ENCODE measurements at places on chromosomes 2 and 18.

- peak; percentile 66 for DNase-seq
These were observed 181.7 kb downstream of the ANAPC1 start for GRCh38 chr2:111702119-111702803.

DNA sequence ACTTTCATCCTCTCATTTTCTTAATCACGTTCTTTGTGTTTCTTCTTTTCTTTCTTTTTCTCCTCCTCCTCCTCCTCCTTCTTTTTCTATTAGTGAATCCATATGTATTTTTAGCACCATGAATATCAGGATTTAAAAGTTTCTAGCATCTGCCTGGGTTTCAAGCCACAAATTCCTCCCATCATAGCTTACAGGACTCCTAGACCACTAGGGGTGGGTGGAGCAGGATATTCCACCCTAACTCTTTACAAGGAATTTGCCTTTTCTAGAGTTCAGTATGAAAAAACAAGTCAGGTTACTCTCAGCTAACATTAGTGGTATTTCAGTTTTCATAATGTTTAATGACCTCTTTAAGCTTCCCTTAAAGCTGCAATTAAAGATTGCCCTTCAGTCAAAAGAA, 19.1 kb upstream of the LRRTM1 start:
- DNase-seq = no peak

GRCh38 chr18:52341608-52342381, 1.8 kb downstream of the DCC start:
- no peak for DNase-seq

GRCh38 chr2:241234066-241234790, 45.8 kb downstream of the ANO7 start:
- no peak for DNase-seq

- no peak for DNase-seq
These were observed 2.6 kb downstream of the BAZ2B start for GRCh38 chr2:159613651-159614285.

DNA sequence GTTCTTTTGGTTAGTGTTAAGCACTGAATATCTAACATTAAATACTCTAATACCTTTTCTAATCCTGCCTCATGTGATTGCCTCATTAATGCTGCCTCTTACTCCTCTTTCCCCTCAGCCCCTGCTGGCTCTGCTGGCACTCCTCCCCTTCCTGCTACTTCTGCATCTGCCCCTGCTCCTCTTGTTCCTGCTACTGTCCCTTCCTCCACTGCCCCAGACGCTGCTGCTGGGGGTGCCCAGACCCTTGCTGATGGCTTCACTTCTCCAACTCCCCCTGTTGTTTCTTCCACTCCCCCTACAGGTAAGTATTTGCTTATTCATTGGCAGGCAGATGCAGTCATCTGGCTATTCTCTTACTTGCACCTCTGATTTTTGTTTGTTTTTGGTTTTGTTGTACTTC, 68.5 kb downstream of the ABI2 start:
- no peak for DNase-seq

DNA sequence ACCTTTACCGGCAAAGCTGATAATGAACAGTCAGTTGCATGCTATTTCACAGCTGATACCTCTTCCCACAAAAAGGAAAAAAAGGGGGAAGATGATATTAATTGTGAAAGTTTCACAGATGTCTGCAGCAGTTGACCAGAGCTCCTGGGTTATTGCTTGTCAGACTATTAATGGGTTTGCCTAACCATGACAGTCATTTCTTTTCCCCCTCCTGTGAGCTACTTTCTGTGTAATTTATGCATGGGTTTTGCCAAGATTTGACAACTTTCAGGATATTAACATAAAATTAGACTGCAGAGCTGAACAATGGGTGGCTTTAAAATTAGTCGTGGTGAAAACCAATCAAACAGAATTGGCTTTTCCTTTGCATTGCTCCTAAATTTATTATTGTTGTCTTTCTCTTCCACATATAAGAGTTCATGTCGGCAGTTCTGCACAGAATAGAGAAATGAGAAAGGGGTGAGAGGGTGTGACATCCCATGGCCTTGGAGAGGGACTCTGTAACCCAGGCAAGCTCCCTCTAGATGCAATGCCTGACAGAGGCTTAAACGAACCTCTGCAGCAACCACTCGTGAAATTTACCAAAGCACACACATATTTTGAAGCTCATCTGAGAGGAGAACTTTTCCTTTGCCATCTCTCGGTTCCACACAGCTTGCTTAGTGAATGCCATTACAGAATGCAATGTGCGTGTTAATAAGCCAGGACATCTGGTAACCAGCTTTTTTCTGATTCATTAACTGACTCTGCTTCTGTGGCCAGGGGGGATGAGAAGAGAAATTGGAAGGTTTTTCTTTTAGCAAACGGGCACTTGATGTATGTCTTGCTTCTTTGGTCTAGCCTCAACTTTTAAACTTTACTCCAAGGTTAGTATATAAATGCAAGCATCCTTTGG, 82.2 kb upstream of the ITGA4 start:
- no peak for DNase-seq

- no peak for DNase-seq
These were observed 25.0 kb upstream of the PCBP1 start for GRCh38 chr2:70062270-70062669.

GRCh38 chr18:77234504-77235365, 14.9 kb upstream of the GALR1 start:
- DNase-seq = no peak

DNA sequence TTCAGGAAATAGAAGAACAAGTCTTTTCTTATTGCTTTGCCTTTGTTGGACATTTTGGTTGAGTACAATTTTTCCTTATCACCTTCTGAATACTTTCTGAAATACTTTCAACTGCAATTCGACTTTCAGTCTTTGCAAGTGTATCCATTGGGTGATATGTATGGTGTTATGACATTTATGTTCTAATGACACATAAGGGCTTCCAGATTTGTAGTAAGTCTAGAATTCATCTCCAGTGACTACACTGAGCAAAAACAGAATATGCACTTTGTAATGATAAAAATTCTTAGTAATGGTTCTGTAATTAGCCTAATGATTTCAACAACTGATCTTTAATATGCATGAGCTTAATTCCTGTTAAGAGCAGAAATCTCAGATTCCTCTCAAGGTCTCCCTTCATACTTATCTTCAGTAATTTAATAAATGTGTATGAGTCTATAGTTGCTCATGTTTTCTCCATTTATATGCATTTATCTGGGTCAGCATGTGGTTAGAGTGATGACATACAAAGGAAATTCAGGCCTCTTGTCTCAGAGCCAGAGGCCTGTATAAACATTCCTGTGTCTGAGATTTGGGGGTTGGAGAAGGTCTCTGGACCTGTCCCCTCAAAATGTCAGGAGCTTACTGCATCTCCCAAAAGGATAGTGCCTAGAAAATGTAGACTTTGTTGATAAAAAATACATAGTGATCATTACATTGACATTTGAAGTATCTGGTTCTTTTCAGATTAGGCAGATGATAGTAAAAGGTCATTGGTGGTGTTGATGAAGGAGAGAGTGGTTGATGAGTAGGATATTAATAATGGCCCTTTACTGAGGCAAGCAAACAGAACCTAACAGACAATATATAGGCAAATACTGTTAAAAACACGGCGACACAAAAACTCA, 114.9 kb downstream of the QPCT start:
- no peak for DNase-seq

- no peak for DNase-seq
These were observed 332.0 kb upstream of the RAB12 start for GRCh38 chr18:8277270-8277669.

DNA sequence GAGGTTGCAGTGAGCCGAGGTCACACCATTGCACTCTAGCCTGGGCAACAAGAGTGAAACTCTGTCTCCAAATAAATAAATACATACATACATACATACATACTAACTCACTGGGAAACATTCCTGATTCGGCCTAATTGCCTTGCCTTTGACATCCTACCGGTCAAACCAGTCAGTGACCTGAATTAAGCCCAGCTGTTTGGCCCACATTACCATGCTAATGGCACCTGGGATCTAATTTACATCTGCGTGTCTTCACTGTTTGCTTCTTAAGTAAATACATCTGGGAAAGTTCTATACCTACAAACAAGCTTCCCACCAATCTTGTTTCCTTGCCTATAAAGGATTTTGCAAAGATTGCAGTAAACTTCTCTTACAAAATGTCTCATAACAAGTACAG, 230.2 kb upstream of the ZC3H15 start:
- no peak for DNase-seq

DNA sequence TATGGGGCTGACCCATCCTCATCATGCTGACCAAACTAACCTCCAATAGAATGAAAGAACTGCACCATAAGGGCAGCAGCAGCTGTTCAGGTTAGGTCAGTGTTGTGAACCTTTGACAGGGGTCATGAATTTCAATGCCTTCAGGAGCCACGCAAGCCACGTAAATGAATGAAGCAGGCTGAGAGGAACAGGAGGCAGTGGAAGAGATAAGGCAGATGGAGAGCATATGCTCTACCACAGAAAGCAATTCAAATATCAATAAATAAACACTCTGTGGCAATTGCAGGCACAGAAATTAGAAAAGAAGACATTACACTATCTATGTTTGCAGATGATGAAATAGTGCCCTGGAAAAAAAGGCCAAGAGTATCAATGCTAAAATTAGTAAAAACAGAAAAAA, 56.3 kb downstream of the SCG2 start:
- DNase-seq = no peak

DNA sequence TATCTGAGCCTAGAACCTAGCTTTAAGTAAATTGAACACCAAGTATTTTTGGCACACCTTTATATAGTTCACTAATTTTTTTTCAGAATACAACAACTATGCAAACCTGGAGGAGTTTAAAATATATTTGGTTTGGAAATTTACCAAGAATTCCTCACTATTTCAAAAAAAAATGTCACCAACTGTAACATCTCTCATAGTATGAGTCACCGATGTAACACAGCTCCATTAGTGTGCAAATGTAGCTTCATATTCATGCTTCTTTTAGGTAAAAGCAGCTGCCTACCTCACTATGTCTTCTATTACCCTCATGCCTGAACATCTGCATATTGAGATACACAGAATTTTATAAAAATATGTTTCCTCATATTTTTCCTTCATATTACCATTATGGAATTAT, 80.5 kb downstream of the NRXN1 start:
- no peak for DNase-seq

GRCh38 chr2:131517106-131517831, 10.4 kb upstream of the CCDC74A start:
- no peak for DNase-seq

- no peak for DNase-seq
These were observed 365.4 kb downstream of the ADCYAP1 start for GRCh38 chr18:1270081-1270480.

DNA sequence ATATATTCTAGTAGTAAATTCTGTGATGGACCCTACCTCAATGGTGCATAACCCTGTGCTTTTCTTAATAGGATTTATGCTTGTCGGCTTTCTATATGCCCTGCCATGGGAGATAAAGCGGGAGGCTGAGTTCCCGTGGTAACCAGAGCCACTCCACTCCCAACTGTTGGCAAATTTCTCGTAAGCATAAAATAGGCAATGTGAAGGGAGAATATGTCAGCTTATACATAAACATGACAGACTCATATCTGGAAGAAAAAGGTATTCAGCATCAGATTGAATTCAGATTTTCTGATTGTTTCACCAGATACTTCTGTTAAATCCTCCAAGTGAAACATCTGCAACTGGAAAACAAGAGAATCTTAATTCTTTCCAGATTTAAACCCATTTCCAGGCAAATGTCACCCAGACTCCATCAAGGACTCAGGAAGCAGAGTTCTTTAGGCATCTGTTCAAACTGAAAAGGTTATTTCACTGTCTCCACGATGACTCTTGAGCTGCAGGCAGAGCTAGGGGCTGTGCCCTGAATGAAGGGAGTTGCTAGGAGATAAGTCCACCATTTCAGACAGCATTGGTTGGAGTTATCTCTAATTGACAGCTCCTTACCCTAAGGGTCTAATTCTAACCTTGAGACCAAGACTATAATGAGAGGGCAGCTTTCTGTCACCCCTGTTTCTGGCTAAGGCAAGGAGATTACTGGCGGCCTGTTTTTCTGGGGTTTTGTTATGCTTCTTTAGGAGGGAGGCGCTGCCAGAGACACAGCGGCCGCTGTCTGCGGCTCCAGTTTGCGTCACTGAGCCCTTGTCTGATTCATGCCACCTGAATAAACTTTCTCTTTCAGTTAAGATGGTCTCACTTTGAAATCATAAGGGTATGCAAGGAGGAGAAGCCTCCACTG, 381.3 kb downstream of the SOX11 start:
- DNase-seq = no peak

DNA sequence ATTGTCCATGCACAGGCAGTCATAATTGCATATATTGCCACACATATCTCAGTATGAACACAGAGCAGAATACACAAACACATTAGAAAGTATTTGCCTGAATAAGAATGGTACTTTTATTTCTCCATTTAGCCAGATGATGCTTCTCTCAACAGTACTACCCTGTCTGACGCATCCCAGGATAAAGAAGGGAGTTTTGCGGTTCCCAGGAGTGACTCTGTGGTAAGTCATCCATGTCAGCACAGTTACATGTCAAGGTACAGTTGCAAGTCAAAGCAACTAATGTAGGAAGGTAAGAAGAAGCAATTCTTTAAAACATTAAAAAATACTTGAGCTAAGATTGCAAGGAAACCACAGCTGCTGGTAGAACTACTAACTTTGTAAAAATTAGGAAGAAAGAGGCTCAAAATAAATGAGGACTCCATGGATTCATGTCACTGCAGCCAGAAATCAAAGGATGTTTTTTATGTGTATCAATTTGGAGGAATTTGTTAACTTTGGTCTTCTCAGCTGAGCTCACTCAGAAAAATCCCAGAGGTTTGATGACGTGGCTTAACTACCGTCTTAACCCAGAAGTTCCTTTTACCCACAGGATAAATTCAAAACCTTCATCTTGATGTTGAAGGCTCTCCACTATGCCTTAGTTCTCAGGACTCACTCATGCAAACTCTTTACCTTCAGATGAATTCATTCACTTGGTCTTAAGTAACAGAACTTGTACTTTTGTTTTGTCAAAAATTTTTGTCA, 130.3 kb downstream of the ARHGAP28 start:
- DNase-seq = no peak

DNA sequence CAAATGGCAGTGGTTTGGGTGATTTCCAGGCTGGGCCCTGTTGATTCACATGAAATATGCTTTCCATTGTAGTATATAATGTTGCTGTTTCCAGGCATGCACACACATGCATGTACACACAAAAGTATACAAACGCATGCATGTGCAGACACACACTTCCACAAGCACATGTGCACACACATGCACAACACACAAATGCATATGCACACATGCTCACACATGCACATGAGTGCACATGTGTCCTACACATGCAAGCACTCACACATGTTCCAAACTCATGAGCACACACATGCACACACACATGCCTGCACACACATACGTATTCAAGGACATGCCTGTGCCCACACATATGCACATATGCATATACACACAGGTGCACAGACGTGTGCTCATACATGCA, 30.6 kb downstream of the SNTG2 start:
- no peak for DNase-seq

- no peak for DNase-seq
These were observed 89.6 kb downstream of the CLHC1 start for GRCh38 chr2:55142518-55142917.

DNA sequence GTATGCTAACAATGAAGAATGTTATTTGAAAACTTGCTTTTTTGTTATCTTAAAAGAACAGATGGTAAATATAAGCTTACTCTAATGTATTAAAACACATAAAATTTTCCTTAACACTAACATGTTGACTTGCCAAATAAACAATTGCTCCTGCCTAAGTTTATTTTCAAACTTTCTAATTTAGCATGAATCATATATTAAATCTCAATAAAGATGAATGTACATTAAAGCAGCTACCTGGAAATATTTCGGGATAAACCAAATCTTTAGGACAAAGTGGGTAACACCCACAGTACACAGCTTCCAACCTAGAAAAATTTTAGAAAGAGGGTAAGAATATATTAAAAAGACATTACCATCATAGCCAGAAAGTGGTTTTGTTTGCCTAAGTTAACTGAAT, 567.4 kb downstream of the ZEB2 start:
- no peak for DNase-seq
